GM12878 (cell line): ENCODE measurements at places on chromosomes 2 and 18.

DNA sequence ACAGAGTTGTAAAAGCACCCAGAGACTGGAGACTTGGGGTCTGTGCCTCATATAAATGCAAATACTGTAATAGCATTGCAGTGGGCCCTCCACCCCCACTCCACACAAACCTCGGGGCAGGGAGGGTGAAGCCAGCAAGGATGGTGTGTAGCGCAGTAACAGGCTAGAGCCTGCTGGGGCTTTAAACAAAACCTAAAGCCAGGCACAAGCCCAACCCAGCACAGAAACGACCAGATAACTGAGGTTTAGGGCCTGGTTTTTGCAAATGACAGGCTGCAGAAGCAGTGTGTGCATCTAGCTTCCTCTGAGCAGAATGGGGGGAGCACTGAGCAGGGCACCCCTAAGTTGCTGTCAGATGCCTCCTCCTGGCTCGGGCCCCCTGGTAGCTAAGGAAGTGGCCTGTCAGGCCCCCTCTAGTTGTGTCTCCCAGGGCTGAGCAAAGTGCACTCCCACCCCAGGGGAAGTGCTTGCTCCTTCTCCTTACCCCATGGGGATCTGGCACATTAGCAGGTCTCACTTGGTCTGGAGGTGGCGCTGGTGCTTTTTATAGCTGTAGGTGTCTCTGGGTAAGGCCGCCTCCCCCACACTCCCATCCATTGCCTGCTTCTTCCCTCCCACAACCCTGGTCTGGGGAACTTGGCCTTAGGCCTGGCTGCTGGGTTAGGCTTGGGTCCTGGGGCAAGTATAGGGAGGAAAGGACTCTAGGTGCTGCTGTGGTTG is 135.1 kb downstream of the CELF4 start:
- DNase-seq: no peak

DNA sequence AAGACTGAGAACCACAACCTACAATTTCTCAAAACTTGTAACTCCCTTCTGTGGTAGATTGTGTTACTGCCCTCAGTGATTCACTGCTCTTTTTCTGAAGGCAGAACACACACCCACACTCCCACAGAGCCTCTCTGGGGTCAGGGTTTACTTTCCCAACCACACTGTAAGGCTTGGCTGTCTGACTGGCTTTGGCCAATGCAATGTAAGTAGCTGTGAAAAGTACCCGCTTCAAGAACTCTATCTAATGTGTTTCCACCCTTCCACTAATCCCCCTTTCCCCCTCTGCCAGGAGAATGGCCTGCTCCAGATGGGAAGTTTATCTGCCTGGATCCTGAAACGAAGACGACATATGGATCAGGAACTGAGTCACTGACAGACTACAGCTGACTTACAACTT is 222.7 kb downstream of the CDH2 start:
- DNase-seq: no peak

DNA sequence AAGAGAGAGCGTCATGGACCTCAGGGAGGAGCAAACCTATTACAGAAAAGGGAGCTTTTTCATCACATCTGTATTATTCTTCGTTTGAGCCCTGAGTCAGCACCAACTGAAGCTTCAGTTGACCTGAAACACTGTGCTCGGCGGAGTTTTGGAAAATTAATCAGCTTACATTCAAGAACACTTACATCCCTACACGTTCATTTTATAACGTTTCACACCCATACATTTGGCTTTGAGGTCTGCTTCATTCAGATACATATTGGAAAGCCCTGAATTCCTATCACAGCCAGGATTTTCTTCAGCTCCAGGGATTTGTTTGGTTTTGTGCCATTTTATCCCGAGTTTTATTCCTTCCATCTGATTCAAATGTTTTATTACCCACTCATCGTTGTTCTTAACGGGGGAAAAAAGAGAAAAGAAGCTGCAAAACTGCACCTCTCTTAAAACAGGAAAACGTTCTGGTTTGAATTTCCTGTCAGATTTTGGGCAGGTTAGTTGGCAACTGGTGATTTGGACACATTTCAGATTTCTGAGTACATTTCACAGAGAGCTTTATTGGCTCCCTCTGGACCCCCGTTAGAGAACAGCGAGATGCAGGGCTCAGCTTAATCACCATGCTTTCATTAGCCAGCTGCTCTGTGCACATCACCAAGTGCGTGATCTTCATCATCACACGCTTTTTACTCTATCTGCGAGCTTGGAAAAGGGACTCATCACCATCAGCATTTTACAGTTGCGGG is 88.8 kb downstream of the CDC42EP3 start:
- no peak for DNase-seq

- DNase-seq: no peak
These were observed 119.3 kb downstream of the STPG4 start for GRCh38 chr2:47035615-47036488.

- no peak for DNase-seq
These were observed 39.4 kb downstream of the SLC8A1 start for GRCh38 chr2:40412456-40412855.

DNA sequence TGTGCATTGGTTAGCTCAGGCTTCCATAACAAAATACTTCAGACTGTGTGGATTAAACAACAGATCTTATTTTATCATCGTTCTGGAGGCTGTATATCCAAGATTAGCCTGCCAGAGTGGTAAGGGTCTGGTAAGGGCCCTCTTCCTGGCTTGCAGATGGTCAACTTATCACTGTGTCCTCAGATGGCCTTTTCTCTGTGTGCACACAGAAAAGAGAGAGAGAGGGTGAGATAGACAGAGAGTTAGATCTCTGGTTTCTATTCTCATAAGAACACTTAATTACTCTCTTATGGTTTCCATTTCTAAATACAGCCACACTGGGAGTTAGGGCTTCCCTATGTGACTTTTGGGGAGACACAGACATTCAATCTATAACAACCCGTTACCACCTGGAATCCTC is 1003.5 kb downstream of the TSN start:
- DNase-seq: no peak

DNA sequence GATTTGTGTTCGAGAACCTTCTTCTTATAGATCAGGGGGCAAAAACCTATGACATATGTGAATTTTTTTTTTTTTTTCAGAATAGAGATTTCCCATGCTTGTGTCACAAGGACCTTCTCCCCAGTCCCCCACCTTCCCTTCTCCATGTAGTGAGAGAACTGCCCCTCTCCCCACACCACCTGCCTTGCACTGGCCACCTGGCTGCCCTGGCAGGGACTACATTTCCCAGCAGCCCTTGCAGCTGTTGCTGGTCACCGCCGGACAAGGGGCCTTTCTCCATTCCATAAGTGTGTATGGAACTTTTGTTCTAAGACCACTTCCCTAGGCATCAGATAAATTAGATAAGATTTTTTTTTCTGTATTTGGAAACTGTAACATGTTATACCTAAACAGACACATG is 22.2 kb downstream of the MBP start:
- DNase-seq: no peak

- peak; percentile 84 for DNase-seq
These were observed 24.6 kb downstream of the NRP2 start for GRCh38 chr2:205706769-205707381.

DNA sequence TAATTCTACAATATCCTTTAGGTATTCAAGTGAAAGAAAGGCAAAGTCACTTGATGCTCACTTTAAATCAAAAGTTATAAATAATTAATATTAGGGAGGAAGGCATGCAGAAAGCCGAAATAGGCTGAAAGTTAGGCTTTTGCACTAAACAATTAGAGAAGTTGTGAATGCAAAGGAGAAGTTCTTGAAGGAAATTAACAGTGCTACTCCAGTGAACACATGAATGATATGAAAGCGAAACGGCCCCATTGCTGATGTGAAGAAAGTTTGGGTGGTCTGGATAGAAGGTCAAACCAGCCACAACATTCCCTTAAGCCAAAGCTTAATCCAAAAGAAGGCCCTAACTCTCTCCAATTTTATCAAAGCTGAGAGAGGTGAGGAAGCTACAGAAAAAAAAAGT is 103.1 kb upstream of the CXCR4 start:
- no peak for DNase-seq

DNA sequence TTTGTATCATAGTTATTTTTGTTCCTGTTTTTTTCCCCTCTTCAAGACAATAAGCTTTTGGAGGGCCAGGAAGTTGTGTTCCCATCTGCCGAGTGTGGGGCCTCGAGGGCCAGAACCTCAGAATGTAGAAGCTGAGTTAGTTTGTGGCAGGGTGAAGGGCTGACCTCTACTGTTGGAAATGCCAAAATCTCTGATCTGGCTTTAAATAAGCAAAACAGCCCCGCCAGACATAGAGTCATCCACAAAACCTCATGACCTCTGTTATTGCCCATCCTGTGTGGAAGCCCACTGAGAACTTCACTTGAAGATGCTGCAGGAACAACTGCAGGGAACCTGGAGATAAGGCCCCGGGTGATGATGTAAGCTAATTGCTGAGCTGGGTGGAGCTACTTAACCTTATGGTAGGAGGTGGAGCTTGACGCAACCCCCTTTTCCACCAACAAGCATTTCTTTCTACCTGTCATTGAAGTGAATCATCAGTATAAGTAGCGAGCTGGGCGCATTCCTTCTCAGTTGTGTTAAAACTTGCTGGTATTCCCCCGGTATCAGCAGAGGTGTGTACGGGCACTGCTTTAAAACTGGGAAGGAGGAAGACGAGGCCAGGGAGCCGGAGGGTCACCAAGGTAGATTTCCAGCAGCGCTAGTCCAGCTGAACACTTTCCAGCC is 177.2 kb downstream of the NEDD4L start:
- DNase-seq: no peak

GRCh38 chr2:132623096-132623839 is 46.7 kb downstream of the LYPD1 start:
- DNase-seq: no peak

- DNase-seq: no peak
These were observed 215.3 kb upstream of the COPS8 start for GRCh38 chr2:236870370-236870769.

GRCh38 chr2:229446350-229446749 is 175.3 kb upstream of the PID1 start:
- DNase-seq: no peak

DNA sequence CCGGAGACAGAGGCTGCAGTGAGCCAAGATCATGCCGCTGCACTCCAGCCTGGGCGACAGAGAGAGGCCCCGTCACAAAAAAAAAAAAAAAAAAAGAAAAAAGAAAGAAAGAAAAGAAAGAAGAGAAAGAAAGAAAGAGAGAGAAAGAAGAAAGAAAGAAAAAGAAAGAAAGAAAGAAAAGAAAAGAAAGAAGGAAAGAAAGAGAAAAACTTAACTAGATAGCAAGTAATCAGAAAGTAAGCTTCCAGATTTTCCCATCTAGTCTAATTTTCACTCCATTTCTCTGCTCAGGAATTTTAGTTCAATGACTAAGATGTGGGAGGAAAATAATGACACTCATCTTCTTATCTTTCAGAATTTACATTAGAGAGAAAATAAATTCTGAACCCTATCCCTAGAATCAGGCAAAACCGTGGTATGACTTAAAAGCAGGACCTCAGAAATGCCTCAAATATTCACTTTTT is 2.4 kb downstream of the GFPT1 start:
- DNase-seq: no peak

DNA sequence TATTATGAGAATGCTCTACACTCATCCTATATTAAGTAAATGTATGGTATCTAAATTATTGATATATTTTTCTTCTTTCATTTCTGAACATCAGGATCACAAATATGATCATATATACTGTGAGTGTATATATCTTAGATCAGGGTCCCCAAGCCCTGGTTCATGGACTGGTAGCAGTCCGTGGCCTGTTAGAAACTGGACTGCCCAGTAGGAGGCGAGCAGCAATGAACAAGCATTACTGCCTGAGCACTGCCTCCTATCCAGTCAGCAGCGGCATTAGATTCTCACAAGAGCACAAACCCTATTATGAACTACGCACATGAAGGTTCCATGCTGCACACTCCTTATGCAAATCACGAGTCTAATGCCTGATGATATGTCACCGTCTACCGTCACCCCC is 1247.1 kb upstream of the NXPH2 start:
- no peak for DNase-seq

GRCh38 chr2:205692104-205692503 is 9.8 kb downstream of the NRP2 start:
- no peak for DNase-seq

DNA sequence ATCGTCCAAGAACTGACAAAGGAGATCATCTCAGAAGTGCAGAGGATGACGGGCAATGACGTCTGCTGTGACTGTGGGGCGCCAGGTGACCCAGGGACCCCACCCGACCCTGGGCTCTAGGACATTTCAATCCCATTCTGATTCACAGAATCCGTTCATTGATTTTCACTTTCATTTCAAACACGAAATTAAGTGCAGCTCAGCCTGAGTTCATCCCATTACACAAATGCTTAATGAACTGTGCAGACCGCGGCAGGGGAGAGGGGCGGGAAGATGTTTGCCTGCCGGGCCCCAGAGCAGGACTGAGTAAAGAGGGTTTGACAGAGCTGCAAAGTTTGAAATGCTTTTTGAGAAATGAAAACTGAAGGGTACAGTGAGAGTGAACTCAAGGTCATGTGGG is 67.1 kb downstream of the ITGB1BP1 start:
- DNase-seq: no peak

DNA sequence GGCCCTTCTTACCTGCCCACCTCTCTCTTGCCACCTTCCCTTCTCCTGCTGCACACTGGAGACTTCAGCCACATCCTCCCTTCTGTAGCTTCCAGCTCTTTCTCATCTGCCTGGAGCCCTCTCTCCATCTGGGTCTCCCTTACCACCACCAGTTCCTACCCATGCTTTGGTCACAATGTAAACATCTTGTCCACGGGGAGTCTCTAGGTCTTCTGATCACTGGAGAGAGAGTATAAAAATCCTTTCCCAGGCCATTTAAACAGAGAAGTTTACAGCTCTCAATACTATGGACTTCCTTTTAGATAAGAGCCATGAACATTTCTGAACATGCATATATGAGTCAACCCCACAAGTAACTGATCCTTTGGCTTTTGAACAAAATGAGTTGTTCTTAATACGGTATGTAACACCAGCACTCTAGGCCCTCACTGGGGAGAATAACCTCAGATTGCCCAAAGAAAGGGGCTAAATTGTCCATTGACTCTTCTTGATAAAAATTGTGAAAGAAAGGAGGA is 5.8 kb downstream of the ARHGAP25 start:
- no peak for DNase-seq

DNA sequence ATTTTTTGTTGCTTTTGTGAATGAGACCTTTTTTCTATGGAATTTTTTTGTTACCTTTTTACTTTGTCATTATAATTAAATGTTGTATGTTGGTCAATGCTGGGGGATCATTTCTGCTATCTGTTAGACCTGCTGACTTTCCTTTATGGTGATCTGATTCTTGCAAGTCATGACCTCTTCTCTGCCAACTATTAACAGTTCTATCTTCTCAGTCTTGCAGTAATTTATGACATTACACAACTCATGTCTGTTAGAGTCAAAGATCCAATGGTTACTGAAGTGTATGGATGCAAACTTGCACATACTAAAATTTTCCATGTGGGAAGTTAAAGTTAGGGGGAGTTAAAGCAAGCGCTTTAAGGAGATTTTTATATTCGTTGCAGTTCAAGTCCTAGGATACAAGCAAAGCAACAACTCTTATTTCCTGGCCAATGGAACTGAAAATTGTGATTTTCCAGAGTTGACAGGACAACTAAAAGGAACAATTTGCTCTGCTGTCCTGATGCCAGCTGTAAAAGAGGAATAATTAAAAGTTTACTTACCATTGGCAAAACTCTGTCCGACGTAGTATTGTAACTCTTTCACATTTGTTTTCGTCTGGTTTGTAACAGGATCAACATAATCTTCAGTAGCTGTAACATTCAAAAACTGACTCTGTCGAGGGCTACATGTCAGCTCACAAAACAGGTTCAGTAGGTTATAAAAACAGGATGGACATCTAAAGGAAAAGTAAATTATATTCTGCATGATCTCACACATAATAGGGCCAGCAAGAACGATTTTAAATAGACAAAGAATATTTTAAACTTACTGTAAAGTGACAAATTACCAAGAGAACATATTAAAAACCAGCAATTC is 17.8 kb downstream of the NPC1 start:
- DNase-seq: no peak
